ENCODE measurements at places on chromosomes 16 and 17.

DNA sequence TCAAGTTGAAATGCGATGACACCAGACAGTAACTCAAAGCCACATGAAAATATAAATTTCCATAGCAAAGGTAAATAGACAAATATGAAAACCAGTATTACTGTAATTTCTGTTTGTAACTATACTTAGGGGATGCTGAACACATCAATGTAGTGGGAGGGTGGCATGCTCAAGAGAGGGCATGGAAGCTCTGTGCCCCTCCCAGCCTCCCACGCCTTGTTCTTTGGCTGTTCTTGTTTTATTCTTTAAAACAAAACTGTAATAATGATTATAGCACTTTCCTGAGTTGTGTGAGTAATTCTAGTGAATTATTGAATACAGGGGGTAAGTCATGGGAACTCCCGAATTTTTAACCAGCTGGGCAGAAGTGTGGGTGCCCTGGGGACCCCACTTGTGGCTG, 11.0 kb upstream of the GPT2 start:
- DNase-seq, result no peak

DNA sequence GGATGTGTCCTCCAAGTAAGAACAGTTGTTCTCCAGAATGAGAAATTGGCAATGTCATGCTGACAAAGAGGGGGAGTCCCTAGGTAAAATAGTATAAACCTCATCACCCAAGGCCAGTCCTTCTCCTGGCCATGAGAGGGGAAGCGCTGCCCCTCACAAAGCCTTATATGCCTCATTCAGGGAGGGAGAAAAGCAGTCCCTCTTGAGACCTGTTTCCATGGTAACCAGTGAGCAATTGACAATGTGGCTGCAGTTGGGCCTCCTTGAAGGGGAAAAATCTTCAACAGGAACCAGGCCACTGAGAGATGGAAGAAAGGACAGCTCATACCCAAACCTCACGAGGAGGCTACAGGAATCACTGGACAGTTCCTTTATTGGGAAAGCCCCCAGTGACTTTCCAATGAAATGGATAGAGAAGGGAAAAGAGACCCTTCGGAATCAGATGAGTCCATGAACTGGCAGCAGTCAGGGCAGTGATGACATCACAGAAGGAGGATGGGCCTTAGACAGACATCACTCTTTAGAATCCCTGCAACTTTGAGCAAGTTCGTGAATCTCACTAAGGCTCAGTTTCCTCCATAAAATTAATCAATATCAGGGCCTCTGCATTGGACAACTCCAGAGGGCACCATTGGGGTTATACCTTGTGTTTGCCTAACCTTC, 275.7 kb downstream of the TOX3 start:
- no peak for DNase-seq

GRCh38 chr17:33889040-33889439, 366.0 kb upstream of the CCL2 start:
- no peak for DNase-seq

DNA sequence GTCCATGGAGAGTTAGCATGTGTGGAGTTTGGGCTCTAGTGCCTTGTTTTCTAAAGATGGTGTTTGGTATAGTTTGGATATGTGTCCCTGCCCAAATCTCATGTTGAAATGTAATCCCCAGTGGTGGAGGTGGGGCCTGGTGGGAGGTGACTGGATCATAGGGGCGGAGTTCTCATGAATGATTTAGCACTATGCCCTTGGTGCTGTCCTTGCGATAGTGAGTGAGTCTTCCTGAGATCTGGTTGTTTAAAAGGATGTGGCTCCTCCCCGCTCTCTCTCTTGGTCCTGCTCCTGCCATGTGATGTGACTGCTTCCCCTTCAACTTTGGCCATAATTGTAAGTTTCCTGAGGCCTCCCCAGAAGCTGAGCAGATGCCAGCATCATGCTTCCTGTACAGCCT, 8.9 kb upstream of the ZNF19 start:
- no peak for DNase-seq

GRCh38 chr17:28261219-28261618, 57.8 kb upstream of the TMEM97 start:
- no peak for DNase-seq

- no peak for DNase-seq
These were observed 91.5 kb upstream of the HAS3 start for GRCh38 chr16:69013991-69014390.

- no peak for DNase-seq
These were observed 143.0 kb upstream of the ZFHX3 start for GRCh38 chr16:73190688-73191659.
